ENCODE measurements at places on chromosomes 16 and 17. TPM values are rescaled to one million over a fixed set of nuclear protein-coding genes. Genes with fewer than 3 reads are reported as not detected.

KATNIP gene
- total RNA-seq = 8.5 TPM

CDR2L gene
- 23.9 TPM for total RNA-seq

SPATA22 gene
- not detected for total RNA-seq

GPR142 gene
- not detected for total RNA-seq

MYH1 gene
- 0.11 TPM for total RNA-seq

BICDL2 gene
- not detected for total RNA-seq

CACNG5 gene
- not detected for total RNA-seq

HSD17B2 gene
- not detected for total RNA-seq

DNA sequence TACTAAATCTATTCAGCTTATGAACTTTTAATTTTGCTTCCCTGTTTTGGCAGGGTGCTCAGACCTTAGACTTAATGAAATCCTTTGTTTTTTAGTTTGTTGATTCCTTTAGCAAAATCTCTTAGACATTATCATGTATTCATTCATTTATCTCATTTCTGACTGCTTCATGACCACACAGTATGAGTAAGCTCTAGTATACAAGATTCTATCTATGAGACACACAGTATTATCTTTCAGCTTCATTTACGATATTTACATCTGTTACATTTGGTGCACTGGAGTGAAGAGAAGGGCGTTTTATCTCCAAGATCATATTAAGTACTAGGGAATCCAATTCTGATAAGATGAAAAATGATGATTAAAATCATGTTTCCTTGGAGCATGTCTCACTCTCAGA is 448.1 kb upstream of the CA10 start:
- no peaks in the 10 kb centered on the region for H3K4me1 ChIP-seq
- H3K27ac ChIP-seq = no peak overlapping the region
- H3K4me3 ChIP-seq = no peak overlapping the region
- no peaks in the 10 kb centered on the region for H3K27me3 ChIP-seq
- DNase-seq = no peak

DNA sequence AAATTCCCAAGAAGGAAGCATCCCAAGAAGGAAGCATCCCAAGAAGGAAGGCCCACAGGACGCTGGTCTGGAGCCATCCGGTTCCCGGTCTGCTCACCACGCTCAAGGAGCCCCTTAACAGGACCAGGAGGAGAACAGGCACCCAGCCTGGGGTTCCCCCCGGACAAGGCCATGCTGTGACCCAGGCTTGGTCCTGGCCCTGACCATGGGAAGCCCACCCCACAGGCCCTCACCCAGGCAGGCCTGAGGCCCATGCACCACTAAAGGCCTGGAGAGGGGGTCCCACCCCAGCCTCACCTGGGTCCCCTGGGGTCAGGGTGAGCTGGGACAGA is 340 bp upstream of the ENPP7 start:
- no peak overlapping the region for H3K27ac ChIP-seq
- H3K4me3 ChIP-seq = no peak overlapping the region
- H3K36me3 ChIP-seq = no peaks in the 10 kb centered on the region

GRCh38 chr17:29225396-29225795 is 21.3 kb upstream of the CRYBA1 start:
- no peaks in the 10 kb centered on the region for H3K36me3 ChIP-seq
- H3K4me1 ChIP-seq = no peaks in the 10 kb centered on the region
- H3K27me3 ChIP-seq = no peaks in the 10 kb centered on the region

- no peak overlapping the region for H3K27ac ChIP-seq
- no peaks in the 10 kb centered on the region for H3K27me3 ChIP-seq
- no peak overlapping the region for H3K4me3 ChIP-seq
- no peak for DNase-seq
Measured at GRCh38 chr16:54677308-54677950, 253.2 kb upstream of the IRX5 start.

- no peaks in the 10 kb centered on the region for H3K36me3 ChIP-seq
- no peak overlapping the region for H3K4me3 ChIP-seq
- peak; percentile 80 for DNase-seq
- peaks cover 8% of the 10 kb centered on the region for H3K4me1 ChIP-seq
- H3K27me3 ChIP-seq = no peaks in the 10 kb centered on the region
Measured at GRCh38 chr17:62882878-62883277, 74.8 kb upstream of the MARCHF10 start.

- no peak for DNase-seq
- H3K27me3 ChIP-seq = no peaks in the 10 kb centered on the region
- no peaks in the 10 kb centered on the region for H3K36me3 ChIP-seq
- peak overlapping the region; percentile 43 for H3K27ac ChIP-seq
- peaks cover 8% of the 10 kb centered on the region for H3K4me1 ChIP-seq
Measured at GRCh38 chr17:82961366-82962162, 117.8 kb upstream of the METRNL start.

- no peaks in the 10 kb centered on the region for H3K4me1 ChIP-seq
- H3K36me3 ChIP-seq = no peaks in the 10 kb centered on the region
- no peak for DNase-seq
- H3K27ac ChIP-seq = no peak overlapping the region
Measured at GRCh38 chr16:85825326-85825725, 25.8 kb downstream of the COX4I1 start.

DNA sequence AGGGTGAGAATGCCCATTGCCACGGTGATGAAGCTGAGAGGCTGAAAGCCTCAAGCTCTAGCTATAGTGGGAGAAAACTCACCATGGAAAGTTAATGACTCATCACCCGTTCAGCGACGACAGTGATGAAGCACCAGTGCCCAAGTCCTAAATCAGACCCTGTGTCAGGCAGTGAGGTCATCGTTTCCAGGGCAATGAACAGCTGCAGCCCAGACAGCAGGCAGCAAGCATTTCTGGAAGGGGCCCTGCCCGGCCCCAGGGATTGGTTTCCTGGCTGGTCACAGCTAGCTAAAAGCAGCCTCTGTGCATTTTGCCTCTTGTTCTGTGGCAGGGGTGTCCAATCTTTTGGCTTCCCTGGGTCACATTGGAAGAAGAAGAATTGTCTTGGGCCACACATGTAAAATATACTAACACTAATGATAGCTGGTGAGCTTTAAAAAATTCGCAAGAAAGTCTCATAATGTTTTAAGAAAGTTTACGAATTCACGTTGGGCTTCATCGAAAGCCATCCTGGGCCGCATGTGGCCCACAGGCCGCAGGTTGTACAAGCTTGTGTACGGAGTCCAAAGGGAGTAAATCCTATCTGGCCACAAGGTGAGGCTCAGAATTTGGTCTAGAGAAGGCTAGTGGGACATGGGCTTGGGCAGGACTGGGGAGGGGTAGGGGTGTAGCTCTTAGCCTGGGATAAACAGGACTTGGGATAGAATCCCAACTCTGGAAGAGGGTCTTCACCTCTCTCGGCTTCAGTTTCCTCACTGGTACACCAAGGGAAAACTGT is 40.6 kb downstream of the MIS12 start:
- peak overlapping the region; percentile 95 for H3K27ac ChIP-seq
- peaks cover 51% of the 10 kb centered on the region for H3K36me3 ChIP-seq
- H3K27me3 ChIP-seq = no peaks in the 10 kb centered on the region
- H3K4me3 ChIP-seq = peak overlapping the region; percentile 4
